ENCODE measurements at places on chromosomes 2 and 18.
A peak's percentile ranks its signal among the peaks of the same experiment; 100 is the strongest.

GRCh38 chr2:8107621-8108378, 574.1 kb upstream of the ID2 start:
- no peak for DNase-seq

GRCh38 chr2:177068967-177069366, 143.6 kb upstream of the HNRNPA3 start:
- DNase-seq = no peak

- no peak for DNase-seq
Measured at GRCh38 chr2:165682546-165682945, 111.5 kb downstream of the GALNT3 start.

DNA sequence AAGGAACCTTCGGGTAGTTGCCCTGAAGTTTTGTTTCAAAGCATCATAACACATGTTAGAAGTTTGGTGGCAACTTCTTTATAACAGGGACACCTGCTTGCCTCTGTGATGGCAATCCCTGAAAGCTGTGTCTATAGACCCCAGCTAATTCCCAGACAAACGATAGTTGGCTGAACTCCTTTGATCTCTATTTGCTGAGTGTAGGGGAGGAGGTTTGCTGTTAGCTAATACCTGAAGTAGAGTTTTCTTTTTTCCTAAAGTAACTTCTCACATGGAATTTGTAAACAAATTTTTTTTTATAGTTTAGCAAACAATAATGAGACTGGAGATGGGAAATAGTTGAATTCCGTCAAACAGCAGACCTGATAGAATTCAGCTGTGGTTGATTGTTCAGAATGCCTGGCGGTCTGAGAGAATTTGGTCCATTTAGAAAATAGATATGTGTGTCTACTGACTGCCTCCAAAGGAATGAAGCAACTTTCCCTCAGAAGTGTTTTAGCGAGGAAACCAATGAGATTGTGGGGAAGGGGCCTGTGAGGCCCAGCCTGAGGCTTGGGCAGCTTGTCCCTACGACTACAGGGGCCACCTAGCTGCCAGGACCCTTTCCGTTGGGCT, 123.5 kb upstream of the EPAS1 start:
- DNase-seq = no peak

- DNase-seq = no peak
Measured at GRCh38 chr18:31760695-31761094, at the start of gene SLC25A52. Gene SLC25A52 (minus strand): TSS chr18:31760880. CDS start chr18:31760661, 219 bp downstream.

DNA sequence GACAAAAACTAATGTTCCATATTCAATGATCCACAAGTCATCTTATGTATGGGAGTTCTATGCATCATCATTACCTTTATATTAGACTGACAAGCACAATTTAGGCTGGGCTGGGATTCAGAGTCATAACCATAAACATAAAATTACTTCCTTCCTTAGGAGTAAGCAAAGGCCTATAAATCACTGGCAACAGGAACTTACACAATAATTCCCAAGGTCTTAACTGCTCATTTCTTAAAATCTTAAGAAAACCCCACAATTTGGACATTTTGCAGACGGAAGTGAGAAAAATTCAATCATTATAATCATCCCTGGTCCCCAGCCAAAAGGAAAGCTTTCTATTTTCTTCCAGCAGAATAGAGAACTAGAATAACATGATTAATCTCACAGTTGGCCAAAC, 232.3 kb downstream of the DYM start:
- no peak for DNase-seq

GRCh38 chr18:35268821-35269220, 21.2 kb downstream of the ZSCAN30 start:
- DNase-seq = no peak

DNA sequence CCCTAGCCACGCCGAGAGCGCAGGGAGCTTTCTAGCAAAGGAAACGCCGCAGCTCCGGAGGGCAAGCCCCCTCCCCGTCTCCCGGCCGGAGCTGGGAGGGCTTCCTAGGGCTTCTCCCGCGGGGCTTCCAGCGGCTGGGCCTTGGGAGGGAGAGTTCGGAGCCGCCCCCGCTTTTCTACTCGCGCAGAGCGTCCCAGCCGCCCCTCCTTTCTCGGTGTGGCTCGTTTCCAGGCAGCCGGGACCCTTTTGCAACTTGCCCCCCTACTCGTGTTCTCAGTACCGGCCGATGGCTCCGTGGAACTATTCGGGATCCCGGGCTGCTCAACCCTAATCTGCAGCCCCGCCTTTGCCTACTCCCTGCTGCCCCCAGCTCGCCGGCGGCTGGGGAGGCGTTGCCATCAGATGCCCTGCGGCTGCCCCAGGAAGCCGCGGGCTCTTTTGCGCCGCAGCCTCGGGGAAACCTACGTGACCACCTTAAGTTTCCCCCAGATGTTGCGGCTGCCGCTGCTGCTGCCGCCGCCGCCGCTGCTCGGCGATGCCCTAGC, 1.5 kb upstream of the NR4A2 start:
- peak; percentile 76 for DNase-seq

DNA sequence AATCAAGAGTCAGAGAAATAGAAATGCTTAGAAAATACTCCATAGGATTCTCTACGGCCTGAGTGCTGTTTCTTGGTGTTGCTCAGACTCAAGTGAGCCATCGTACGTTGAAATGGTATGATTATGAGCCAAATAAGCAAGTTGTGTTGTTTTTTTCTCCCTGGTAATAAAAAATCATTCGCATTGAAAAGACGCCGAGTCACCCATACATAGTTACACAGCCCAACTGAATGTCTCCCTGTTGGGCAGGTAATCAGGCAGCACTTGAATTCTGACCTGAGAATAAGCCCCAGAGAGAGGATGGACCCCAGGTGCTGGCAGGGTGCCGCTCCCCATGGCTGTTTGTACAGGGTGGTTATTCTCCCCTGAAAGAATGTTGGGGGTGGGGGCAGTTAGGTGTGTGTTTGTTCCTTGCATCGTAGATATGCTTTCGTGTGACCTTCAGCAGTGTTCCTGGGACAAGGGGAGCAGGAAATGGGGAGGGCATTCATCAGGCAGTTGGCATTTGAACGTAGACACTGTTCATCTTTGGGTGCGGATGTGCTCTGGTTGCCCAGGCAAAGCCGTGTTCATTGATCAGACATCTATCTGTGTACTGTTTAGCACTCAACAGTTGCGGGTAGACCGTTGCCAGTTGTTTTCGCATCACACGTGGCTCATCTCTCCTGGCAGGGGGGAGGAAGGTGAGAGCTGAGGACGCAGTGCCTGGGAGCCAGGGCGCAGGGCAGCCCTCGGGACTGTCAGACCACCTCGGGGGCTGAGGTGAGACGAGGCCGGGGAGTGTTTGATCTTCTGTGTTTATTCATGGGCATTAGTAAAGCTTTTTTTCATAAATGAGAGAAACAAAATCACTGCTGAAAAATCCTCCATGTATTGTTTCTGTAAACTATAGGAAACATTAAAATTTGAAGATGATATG, 27.3 kb downstream of the MTCL1 start:
- DNase-seq = no peak

DNA sequence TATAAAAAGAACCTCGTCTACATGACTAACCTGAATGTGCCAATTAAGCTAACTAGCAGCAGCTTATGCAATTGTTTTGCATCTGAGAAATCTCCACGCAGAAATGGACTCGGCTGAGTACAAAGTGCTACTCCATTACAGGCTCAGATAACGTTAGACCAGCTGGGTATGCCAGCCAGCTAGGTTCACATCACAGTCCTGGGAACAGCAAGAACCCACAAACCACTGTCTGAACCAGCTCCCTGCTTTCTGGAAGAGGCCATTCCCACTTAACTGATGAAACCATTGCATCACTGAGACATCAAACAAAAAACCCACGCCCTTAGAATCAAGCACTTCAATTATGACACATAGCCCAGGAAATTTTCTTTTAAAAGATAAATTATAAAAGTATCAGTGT, 202.7 kb downstream of the CYRIA start:
- DNase-seq = no peak

DNA sequence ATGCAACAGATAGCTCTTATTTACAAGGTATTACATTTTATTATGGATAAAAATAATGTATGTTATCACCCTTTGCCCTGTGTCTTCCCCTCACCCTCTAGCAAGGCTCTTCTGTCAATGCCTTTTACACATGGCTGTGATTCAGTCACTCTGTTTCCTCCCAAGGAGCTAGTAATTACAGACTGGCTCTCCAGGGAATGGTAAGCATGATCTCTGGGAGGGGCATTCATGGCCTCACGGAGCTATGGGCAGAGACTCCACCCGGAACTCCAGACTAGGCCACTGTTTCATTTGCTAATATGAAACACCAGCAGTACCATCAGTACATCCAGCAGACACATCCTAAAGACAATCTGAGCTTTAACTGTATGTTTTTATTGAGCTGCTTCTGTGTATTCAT, 410.9 kb upstream of the CYRIA start:
- DNase-seq = no peak

All from T-helper 22 cell (primary cell).